ENCODE measurements at places on chromosomes 7 and 10.
A peak's percentile ranks its signal among the peaks of the same experiment; 100 is the strongest.

GRCh38 chr7:24192691-24193090 lies 91.3 kb upstream of the NPY start:
- no peak for DNase-seq

GRCh38 chr7:148852272-148852671 lies 31.8 kb downstream of the EZH2 start:
- no peak for DNase-seq

DNA sequence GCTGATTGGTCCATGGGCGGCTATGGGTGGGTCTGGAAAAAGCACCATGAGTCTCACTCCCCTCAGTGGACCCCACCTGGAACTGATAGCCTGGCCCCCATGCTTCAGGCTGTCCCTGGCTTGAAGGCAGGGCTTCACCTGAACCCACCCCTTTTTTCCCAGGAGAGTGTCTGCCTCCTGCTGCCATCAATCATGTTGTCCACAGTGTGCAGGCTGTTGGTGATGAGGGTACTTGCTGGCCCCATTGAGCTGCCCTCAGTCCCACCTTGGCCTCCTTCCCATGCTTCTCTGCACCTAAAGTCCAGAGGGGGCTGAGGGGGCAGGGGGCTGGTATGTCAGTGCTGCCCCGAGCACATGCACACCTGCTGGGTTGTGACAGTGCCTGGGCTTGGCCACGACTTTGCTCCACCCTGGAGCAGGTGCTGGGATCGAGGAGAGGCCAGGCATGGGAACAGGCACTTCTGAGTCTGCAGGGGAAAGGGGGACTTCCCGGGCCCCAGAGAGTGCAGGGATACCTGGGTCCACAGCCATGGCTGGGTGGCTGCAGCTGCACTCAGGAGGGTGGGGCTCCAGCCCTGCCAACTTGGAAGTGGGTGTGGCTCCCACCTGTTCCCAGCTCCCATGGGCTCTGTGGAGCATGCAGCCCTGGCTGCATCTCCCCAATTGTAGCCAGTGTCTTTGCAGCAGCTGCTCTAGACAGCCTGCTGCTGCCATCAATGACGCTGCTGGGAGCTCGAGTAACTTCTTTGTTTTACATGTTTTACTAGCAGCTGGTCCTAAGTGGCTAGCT lies 56.9 kb downstream of the ADK start:
- peak; percentile 47 for DNase-seq

GRCh38 chr7:106089647-106090046 lies 22.5 kb downstream of the SYPL1 start:
- no peak for DNase-seq

All from WTC11 (cell line).